NCI-H1105 (cell line): ENCODE measurements at places on chromosomes 7 and 10.

- DNase-seq: no peak
These were observed 116.9 kb downstream of the LRMDA start for GRCh38 chr10:75548356-75548755.

DNA sequence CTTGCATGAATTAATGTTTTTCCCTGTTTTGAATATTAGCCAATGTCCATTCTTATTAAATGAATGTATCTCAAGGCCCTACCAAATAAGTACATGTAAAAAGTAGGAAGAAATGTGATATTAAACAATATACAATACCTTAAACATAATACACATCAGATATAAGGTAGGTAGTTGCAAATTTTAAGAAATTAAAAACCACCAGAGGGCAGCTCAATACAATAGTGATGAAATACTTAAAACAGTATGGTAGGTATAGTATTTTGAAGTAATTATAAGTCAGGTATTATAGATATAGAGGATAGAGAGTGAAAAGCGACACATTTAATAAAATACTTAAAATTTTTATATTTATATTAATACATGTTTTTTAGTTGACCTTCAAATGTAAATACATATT, 43.6 kb upstream of the CDK14 start:
- DNase-seq: no peak

GRCh38 chr7:37225285-37225969, 223.2 kb downstream of the ELMO1 start:
- DNase-seq: no peak

- no peak for DNase-seq
These were observed 1.2 kb upstream of the ARPC1B start for GRCh38 chr7:99373091-99374066.

GRCh38 chr7:87144173-87144657, 8.0 kb upstream of the DMTF1 start:
- DNase-seq: no peak

DNA sequence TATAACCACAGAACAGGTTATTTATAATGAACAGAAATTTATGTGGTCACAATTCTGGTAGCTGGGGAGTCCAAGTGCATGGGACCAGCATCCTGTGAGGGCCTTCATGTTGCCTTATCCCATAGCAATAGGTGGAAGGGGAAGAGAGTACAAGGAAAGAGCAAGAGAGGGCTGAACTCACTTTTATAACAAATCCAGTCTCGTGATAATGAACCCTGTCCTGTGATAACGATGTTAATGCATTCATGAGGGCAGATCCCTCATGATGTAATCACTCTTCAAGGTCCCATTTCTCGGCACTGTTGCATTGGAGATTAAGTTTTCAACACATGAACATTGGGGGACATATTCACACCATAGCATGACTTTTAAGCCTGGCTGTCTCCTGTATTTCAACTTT, 27.4 kb upstream of the CCDC7 start:
- no peak for DNase-seq

DNA sequence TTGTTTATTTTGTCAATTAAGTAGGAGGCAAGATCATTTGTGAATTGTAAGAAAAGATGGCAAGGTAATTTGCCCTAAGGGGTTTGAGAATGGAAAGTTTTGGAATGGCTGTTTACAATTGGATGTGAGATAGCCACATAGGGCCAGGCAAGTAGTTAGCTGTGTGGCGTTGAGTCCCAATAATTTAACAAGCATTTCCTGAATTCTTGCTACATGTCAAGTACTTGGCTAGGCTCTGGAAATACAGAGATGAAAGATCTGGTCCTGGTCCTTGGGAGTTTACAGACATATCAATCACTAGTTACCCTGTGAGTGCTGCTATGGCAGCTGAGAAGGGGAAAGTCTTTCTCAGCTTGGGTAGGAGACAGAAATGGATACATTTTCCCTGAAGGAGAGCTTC, 401.6 kb downstream of the SUGCT start:
- DNase-seq: no peak

DNA sequence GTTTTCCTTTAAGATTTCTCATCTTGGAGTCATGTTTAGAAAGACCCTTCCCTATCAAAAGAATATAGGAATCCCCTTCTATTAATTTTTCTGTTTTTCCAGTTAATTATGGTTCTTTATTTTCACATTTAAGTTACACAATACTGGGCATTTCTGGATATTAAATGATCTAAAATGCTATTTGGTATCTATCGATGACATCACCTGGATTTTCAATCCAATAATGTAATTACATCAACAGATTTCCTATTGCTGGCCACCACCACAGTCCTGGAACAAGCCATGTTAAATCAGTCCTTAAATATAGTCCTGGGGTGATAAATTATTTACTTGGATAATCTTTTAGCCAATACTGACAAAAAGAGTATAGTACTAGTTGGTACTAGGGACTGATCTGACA, 48.0 kb downstream of the PUS7 start:
- no peak for DNase-seq

GRCh38 chr10:132844069-132844809, 58.3 kb upstream of the NKX6-2 start:
- no peak for DNase-seq

DNA sequence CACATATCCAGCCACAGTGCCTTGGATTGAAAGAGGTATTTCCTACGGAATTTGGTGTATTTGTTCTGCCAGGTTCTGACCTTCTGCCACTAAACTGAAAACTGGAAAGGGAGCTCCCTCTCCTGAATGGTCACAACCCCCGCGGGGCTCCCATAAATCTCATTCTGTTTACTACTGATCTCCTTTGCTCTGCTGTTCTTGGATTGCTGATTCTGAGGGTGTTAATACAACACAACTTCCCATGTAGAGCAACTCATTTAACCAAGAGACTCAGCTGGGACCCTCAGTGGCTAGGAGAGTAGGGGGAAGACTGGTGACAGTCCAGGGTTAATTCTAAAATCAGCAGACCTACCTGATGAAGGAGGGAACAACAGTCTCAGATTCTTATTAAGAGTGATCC, 662.9 kb downstream of the INHBA start:
- no peak for DNase-seq

- peak; percentile 37 for DNase-seq
These were observed 411.4 kb downstream of the PAXIP1 start for GRCh38 chr7:154591544-154591943.

DNA sequence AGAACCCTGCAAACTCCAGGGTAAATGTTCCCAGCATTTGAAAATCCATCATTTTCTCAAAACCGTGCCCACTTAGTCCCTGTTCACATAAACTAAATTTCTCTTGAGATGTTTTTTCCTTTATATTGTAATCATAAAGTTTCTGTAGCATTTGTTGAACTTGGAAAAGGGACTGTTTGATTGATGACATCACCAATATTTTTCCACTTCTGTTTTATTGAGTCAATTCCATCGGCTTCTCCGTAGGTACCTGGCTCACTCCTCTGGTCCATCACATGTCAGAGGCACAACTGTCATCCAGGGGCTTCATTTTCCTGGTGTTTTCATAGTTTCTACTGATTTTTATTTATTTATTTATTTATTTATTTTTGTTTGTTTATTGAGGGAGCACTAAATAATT, 462.5 kb upstream of the PFKP start:
- DNase-seq: no peak

DNA sequence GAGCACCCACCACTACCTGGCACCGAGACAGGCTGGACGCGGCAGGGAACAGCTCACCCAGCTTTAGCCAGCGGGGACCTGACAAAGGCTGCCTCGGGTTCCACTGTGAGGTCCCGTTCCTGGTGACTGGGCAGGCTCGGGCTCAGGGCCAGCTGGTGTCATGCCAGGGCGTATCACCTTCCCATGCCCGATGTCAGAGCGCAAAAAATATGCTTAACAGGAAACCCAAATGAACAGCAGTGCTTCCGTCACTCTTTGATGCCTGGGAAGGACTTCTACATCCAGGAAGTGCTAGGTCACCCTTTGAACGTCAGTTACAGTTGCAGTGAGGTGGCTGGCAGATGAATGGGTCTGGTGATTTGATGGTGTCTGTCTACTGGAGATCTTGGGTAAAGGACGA, 106.0 kb downstream of the ADARB2 start:
- DNase-seq: no peak

- no peak for DNase-seq
These were observed 62.3 kb downstream of the TFPI2 start for GRCh38 chr7:93828260-93828659.

DNA sequence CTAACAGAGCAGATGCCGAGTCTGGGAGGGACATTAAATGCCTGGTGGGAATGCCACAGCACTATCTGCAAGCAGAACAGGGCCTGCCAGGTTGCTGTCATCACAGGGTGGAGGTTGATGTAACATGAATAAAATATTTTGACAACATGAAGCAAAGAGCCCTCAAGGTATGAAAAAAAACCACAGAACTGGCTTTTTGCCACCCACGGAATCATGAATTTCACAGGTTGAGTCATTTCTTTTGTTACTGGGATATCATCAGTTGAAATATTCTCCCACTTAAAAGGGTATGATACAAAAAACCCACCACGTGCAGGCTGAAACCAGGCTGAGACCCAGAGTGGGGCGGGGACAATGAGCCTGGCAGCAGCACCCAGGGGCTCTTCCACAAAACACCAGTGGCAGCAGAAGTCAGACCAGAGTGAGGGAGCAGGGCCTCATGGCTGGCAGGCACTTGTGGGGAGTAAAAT, 220.1 kb downstream of the TNS3 start:
- DNase-seq: no peak

GRCh38 chr7:102935450-102936115, 22.8 kb downstream of the LRRC17 start:
- DNase-seq: no peak

- DNase-seq: peak; percentile 5
These were observed 84.8 kb upstream of the COL13A1 start for GRCh38 chr10:69716711-69717560.

DNA sequence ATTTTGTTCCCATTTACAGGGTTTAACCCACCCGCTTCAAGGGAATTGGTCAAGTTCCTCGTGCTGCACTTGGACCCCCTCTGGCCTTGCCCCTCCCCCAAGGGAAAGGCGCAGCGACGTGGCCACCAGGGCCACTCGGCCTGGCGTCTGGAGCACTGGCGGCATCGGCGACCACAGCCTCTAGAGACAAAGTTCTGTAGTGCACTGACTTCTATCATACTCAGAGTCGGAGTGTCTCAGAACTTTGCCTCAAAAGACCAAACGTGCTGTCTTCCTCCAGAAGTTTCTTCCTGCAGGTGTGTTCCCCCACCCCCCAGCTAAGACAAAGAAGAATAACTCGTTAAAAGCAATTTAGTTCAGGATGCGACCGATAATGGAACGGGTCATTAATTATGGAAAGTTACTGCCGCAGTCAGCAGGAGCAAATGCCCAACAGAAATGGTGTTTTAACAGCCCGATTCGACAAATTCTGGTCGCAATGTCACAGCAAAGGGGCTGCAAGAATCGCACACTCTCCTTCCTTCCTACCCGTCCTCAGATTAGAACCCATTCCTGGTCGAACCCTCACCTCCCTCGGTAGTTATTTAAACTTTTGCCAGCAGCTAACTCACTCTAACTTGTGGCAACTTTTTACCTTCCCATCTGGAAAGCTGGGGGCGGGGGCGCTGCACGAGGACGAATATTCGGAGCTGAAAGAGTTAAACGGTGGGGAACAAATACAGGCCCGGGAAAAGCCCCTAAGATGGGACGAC, 202.1 kb upstream of the NFE2L3 start:
- DNase-seq: no peak

GRCh38 chr10:5888843-5889623, 660 bp downstream of the ANKRD16 start:
- no peak for DNase-seq

DNA sequence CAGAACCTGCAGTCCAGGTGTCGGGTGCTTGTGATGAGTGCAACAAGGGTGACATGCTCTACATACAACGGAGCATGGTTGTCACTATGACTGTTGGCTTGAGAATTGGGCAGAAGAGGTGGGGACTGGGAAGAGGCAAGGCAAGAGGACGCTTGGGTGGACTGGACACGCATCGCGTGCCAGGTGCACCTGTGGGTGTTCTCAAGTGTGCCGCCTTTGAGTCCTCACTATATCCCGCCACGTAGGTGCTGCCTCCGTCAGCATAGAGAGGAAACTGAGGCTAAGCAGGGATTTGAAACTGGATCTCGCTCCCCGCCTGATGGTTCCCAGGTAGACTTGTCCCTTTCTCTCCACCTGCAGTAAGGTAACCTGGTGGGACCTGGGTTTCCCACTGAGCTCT, 27.2 kb downstream of the CDH23 start:
- no peak for DNase-seq

- peak; percentile 6 for DNase-seq
These were observed 266.6 kb downstream of the DGKB start for GRCh38 chr7:14635955-14636354.

DNA sequence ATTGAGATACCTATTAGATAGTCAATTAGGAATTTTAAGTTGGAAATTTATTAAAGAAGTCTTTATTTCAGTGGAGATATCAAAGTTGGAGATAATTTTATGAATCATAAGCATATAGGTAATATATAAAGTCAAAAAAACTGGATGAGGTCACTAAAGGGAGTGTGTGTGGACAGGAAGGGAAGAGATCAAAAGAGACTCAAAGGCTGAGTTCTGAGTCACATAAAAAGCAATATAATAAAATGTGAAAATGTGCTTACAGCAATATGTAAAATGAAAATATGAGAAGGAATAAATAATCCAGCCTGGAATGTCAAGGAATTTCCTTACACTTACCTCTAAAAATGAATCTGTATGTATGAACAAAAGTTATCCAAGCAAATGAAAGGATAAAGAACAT, 583.3 kb upstream of the SORCS1 start:
- no peak for DNase-seq

- no peak for DNase-seq
These were observed 31.0 kb downstream of the GET4 start for GRCh38 chr7:907158-907980.

GRCh38 chr10:90062786-90063185, 361.4 kb downstream of the KIF20B start:
- no peak for DNase-seq

GRCh38 chr10:76113952-76114351, 682.5 kb downstream of the LRMDA start:
- DNase-seq: no peak

DNA sequence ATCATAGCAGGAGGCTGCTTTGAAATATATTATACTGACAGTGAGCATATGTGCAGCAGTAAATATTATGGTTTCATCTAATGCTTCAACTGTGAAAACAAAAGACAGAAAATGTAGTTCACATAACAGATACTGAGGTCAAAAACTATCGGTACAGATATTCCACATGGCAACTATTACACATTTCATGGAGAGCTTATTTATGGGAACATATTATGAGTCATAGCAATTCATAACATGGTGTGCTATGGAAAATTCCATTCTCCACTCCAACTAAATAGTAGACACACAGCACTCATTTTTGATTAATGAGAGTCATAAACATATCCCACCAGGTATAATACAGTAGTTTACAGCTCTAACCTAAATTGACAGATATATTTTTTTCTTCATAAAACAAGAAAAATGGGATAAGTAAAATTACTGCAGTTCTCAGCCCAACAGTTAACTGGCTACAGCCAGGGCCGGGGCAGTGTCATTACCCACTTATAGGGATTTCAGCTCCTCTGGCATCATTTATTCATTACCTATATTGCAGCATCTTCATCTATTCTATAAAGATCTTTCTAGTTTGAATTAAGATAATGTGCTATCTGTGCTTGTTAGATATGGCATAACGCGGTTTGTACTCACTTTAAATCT, 475.6 kb upstream of the KLF6 start:
- no peak for DNase-seq

- DNase-seq: no peak
These were observed 74.0 kb upstream of the PODXL start for GRCh38 chr7:131630427-131630826.
